ENCODE measurements at places on chromosomes 3 and 15.

DNA sequence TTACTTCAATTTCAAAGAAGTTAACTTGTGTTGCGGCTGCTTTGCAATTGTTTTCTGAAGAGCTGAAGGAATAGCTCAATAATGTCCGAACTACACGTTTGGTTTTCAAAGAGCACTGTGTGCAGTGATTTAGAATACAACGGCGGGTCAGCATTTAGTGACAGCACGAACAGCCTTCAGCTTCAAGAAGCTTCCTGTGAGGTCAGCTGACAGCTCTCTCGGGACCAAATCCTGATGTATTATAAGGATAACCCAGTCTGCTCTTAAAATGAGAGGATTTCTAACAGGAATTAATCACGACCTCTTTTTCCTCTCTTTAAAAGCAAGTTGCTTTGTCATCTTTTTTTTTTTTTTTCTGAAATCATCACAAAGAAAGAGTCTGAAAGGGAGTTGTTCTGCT lies 97.9 kb upstream of the UNC13C start:
- DNase-seq = no peak

DNA sequence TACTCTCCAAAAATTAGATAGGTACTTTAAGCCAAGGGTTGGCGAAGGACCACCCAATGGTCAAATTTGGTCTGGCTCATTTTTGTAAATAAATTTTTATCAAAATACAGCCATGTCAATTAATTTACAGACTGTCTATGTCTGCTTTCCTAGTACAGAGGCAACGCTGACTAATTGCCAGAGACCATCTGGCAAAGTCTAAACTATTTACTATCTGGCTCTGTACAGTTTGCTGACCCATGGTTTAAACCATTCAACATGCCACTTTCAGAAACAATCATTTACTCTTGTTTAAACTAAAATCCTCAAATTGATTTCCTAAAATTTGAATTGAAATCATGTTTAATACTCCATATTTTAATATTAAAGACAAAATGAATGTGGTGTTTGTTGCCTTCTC lies 25.9 kb downstream of the CBLB start:
- DNase-seq = no peak

DNA sequence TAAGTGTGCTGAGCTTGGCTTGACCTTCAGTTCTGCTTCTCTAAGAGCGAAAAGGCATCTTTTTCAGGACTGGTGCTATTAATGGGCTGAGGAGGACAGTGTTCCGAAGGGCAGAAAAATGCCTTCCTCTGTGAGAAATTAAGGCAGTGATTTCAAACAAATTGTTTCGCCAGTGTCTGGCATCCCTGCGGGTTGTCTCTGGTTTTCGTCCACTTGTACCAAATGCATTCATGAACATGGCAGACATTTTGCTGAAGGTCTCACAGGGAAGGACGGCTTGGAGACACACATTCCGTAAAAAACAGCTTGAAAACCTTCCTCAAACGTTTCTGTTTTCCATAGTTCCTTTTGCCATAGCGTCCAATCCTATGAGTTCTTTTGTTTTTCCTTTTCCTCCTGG lies 57.1 kb downstream of the CEMIP start:
- DNase-seq = no peak

GRCh38 chr3:187946163-187946691 lies 201.0 kb upstream of the BCL6 start:
- DNase-seq = no peak

GRCh38 chr15:90049666-90050604 lies 48.8 kb downstream of the ZNF710 start:
- no peak for DNase-seq

Measured in suppressor macrophage (primary cell).